ENCODE measurements at places on chromosomes 11 and 22. TPM values are rescaled to one million over a fixed set of nuclear protein-coding genes. Genes with fewer than 3 reads are reported as not detected.

DNA sequence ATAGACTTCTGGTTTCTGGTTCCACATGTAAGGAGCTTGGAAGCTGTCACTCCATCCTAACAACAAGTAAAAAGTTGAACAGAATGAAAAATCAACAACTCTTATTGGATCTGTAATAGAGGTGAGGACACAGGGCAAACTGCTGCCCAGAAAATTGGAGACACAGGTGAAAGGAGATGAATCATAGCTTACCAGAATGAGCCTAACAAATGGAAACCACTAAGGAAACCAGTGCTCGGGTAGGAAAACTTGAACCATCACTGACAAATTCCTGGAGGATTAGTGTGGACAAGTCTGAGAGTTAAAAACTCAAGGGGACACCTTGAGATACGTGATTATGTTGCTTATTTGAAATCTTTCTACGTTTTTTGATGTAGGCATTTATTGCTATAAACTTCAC is 52.1 kb downstream of the GDPD4 start:
- DNase-seq = no peak

DNA sequence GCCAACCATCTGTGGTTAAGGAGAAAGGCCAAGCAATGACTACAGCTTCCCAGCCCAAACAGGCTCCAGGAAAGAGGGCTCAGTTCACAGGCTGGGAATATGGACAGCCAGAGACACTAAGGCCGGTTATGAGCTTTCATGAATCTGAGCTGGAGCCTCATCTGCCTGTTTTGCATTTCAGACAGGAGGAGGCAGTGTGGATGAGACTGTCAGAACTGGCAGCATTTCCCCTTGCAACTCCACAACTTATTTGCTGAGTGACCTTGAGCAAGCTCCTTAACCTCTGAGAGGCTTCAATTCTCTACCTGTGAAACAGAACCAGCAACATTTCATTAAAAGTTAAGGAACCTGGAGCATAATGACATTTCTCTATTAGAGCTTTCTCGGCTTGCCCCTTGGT is 264.0 kb downstream of the ETS1 start:
- DNase-seq = no peak

GRCh38 chr11:18361154-18361553 is 33.2 kb upstream of the LDHA start:
- no peak for DNase-seq

DNA sequence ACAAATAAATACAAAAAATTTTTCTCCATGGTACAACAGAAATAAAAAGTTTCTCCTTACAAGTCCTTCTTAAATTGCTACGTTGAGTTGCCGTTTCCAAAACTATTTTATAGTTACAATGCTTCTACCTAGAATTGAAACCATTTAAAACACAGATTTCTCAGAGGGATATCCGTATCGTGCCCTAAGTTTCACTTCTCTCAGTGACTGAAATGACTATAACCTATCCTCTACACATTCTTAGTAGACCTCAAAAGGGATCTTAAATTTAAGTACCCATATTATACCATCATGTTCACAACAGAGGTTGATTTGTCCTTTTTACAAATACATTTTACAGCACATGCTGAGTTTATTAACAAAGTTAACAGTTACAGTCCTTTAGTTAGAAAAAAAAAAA is 44.1 kb downstream of the USP28 start:
- no peak for DNase-seq

DNA sequence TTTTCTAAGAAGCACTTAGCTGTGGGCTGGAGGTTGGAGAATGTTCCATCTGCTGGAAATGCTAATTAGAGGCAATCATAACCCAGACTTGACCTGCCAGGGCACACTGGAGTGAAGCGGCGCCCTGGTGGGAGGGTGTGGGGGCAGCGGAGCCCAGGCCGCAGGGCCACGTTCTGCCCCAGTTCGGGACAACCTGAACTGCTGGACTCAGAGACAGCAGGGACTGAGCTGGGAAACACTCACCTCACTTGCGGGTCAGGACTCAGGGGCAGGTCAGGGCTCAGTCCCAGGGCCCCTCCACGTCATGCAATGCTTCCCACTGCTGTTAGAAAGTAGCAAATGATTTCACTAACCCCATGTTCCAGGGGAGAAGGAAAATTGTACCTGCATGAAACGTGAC is 316.4 kb downstream of the NTM start:
- DNase-seq = no peak

DNA sequence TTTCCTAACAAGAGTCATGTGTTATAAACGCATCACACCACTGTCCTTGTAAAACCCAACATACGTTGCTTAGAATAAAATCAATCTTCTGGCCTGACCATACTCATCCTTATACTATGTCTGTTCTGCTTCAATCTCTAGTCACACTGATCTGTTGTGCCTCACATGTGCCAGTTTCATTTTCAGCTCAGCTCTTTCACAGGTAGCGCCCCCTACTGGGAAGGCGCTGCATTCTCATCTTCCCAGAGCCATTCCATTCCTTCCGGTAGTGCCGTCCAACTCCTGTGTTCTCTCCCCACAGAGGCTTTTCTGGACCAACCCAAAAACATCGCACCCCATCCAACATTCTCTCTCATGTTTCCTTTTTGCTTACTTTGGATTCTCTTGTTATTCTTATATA is 22.2 kb downstream of the CASP5 start:
- no peak for DNase-seq

Gene SERPING1
- 473 TPM for polyA plus RNA-seq

Gene CENPM
- 2.6 TPM for polyA plus RNA-seq

Gene OR2AG2
- polyA plus RNA-seq = not detected

Gene RIBC2
- polyA plus RNA-seq = 0.31 TPM

Gene SLC22A8
- not detected for polyA plus RNA-seq

Gene TMEM134
- 20.0 TPM for polyA plus RNA-seq

All from aorta (tissue), 5 donors.